A549 treated with CpdA at 1 μM for 4 hours (cell line): ENCODE measurements at places on chromosomes 6 and 20. TPM values are rescaled to one million over a fixed set of nuclear protein-coding genes. Genes with fewer than 3 reads are reported as not detected.

TSBP1 gene
- not detected in 5 replicates for total RNA-seq

OLIG3 gene
- total RNA-seq, result not detected in 5 replicates

RIPPLY2 gene
- 0.34 to 1.5 TPM (median 0.37 TPM) in 5 replicates for total RNA-seq

TP53INP2 gene
- 5.9 to 7.4 TPM (median 6.9 TPM) in 5 replicates for total RNA-seq

LRFN2 gene
- total RNA-seq, result not detected in 5 replicates
